ENCODE measurements at places on chromosomes 3 and 15.

DNA sequence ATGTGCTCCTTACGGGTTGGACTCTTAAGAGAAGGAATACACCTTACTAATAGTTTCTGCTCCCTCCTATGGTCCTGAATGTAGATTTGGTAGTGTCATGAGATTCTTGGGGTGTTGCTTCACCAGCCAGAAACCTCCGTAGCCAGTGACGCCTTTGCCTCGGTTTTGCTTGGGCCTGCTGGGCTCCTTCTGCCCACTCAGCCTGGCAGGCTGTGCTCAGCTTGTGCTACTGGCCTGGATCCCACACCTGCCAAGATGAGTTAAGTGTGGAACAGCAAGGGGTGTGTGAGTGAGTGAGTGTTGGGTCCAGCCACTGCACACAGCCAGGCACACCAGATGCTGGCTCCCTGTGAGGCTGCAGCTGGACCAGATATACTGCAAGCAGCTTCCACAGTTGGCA, 560.1 kb downstream of the NLGN1 start:
- no peak for DNase-seq

GRCh38 chr15:89976246-89976600, 24.9 kb upstream of the ZNF710 start:
- no peak for DNase-seq

GRCh38 chr15:52185151-52185561, 6.0 kb downstream of the GNB5 start:
- no peak for DNase-seq

GRCh38 chr3:99186016-99186415, 284.5 kb upstream of the DCBLD2 start:
- DNase-seq: no peak

DNA sequence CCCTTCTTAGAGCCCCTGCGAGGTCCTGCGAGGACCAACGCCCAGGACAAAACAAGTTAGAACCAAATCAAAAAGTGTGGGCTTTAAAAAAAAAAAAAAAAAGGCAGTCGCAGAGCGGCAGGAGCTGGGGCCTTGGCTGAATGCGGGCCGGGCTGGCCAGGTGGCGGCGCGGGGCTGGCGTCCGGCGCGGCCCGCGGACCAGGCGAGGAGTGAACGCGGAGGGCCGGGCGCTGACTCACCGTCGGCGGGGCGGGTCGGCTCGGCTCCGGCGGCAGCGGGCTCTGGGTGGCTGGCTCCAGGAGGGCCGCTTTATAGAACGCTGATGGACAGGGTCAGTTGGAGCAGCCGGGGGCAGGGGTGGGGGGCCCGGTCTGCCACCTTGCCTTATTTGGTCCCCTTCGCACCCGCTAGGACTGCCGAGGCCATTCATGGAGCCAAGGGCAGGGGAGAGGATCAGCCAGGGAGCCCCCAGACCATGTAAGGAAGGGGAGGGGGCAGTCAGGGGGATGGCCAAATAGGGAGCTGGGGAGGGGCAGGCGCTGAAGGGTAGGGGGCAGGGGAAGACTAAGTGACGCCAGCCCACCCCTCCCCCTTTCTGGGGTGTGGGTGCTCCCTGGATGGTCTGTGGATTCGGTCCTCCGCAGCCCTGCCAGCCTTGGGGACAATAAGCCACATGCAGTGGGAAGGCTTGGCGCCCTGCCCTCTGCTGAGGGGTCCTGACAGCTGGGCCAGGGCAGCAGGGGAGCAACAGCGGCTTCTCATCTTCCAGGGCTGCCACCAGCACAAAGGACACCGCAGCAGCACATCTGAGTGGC, at the start of gene ACTC1:
ACTC1 (minus strand) TSS at position 283 of the 815 bp plus-strand sequence. CDS start 741 bp downstream, outside the sequence.
- DNase-seq: peak; percentile 52

DNA sequence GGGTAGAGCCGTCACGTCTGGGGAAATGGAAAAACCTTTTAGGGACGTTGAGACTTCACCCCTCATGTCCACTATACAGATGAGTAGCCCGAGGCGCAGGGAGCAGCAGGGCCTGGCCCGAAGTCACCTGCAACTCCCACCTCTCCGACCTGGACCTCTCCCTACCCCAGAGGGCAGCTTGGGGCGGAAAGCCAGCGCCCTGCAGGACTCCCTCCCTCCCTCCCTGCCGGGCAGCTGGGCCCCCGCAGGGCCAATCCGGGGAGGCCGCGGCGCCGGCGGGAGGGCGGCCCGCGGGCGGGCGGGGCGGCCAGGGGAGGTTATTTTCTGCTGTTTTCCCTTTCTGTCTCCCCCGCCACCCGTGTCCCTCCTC, 2.0 kb downstream of the WNT7A start:
- no peak for DNase-seq

DNA sequence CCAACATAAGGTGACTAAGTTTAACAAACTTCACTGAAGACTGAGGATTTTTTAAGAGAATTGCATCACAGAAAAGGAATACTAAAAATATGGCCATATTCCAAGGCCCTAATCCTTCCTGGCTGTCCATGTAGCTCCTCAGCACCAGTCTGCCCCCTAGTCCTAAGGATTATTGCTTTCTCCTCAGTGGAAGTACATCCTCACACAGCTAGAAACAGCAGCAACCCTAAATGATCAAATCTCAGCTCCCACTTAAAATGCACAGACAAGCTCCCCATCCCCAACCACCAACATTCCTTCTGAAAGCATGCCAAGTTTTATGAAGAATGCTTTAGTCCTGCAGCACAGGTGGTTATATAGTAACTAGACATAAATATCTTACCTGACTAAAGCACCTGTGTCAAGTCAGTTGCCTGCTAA, 14.7 kb downstream of the ST3GAL6 start:
- DNase-seq: peak; percentile 80

- DNase-seq: no peak
Measured at GRCh38 chr3:134067531-134068161, 37.9 kb upstream of the SLCO2A1 start.

DNA sequence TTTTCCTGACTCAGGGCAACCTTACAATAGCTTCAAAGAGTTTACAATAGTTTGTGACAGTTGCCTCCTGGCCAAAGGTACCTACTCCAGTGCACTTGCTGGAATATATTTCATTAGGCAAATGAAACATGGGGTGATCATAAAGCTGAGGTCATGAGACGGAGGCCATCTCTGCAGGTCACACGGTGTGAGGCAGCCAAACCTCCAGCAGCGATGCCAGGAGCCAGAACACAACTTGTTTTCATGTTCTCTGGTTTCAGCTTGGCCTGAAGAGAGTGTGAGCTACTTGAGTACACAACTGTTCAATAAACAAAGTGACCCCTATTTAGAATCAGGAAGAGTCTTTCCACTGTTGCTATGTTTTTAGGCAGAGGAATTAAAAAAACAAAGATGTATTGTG, 42.7 kb upstream of the PYGO1 start:
- no peak for DNase-seq

- no peak for DNase-seq
Measured at GRCh38 chr3:112366522-112366921, 33.6 kb downstream of the CD200 start.

DNA sequence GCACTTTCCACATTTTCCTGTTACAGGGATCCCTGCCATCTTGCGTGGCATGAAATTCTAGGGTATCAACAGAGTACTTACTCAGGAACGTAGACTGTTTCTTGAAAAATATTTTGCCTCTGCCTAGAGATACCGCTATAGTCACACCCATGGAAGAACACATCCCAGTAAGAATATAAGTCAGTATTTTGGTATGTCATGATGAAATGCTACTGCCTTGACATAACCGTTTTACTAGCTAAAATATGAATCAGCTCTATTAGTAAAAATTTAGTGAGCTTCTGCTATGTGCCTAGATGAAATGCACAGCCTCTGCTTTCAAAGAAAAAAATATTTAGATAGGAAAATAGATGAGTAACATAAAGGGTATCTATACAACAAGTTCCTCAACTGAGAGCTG, 276.4 kb downstream of the TBC1D5 start:
- DNase-seq: peak; percentile 39

DNA sequence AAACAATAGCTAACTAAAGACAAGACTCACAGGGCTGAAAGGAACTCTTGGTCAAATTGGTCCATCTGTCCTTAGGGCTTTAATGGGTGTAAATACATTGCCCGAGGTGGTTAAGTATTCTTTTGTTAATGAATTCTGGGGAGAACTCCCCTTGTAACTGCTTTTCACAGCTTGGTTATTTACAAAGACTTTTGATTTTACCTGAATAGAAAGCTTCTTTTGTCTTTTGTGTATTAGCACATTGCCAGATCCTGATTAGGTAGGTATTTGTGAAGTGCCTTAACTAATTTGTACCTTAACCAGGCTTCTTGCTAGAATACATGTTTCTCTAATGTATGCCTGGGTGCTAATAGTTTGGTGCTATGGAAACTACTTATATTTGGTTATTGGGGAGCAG, 14.0 kb downstream of the CHD2 start:
- no peak for DNase-seq

DNA sequence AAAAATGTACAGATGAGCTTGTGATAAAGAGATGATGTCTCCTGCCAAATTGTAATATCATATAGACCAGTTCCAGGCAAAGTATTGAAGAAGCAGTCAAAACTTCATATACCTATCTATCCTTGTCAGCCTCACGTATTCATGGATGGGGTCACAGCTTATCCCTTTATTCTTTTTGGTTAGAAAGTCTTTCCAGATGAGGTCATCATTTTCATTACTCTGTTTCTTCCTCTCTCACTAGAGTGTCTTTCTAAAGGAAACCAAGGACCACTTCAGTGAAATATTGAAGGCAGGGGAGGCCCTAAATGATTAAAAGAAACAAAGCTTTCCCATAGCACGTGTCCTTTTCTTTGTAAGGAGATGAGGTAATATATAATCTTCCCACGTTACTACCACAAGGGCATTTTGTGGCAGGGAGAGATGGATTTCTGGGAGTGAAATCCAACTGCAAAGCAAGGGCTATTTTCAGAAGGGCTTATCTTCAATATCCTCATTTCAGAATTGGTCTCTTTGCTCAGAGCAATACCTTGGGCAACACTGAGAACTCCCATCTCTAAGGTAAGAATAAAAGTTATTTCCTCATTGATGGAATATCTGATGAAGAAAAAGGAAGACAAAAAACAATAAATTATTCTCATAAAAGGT, 260.2 kb downstream of the TIGIT start:
- no peak for DNase-seq

- peak; percentile 40 for DNase-seq
Measured at GRCh38 chr15:34721802-34722438, 32.9 kb downstream of the GJD2 start.

GRCh38 chr3:49158103-49158709, 7.9 kb downstream of the CCDC71 start:
- no peak for DNase-seq

- peak; percentile 38 for DNase-seq
Measured at GRCh38 chr3:49377483-49377882, 19.3 kb upstream of the GPX1 start.

GRCh38 chr15:35674873-35675781, 129.2 kb upstream of the DPH6 start:
- peak; percentile 77 for DNase-seq

DNA sequence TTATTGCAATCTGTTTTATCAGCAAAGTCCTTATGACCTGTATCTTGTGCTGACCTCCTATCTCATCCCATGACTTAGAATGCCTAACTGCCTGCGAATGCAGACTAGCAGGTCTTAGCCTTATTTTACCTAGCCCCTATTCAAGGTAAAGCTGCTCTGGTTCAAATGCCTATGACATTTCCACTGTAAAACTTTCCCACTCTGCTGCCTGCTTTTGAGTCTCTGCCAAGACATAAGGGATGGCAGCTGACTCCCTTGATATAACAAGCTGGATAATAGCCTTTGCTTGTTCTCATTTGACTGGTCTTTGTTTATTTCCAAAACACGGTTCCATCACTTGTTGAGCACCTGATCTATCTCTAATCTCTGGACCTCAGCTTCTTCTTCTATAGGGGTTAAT, 131.9 kb upstream of the STRIT1 start:
- no peak for DNase-seq

DNA sequence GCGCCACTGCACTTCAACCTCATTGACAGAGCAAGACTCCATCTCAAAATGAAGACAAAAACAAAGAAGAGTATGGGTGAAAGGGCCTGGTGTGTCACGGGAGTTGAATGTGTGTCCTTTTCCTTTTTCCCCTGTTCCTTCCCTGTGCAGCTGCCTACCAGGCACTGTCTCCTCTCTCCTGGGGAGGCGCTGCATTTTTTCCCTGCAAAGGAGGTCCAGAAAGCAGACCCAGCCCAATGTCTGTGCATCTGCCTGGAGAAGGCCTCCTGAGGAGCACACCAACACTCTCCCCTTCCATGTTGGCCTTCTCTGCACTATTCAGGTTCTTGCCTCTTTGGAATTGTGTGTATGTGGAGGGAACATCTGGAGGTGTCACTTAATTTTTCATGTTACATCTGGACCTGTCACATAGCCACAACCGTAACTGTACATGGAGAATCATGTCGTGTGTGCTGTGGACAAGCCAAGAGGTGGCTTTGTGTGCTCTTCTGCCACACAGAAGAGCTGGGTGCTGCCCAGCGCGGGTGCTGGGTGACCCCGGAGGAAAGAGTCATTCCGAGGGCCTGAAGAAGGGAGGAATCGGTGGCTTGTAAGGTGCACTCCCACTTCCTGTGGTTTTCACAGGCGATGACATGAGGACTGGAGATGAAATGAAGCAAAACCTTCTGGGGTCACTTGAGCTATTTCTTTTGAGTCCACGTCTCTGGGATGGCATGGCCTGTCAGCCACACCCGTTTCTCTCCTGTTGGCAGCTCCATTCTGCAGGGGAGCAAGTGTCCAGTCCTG, 46.5 kb upstream of the CGNL1 start:
- no peak for DNase-seq

DNA sequence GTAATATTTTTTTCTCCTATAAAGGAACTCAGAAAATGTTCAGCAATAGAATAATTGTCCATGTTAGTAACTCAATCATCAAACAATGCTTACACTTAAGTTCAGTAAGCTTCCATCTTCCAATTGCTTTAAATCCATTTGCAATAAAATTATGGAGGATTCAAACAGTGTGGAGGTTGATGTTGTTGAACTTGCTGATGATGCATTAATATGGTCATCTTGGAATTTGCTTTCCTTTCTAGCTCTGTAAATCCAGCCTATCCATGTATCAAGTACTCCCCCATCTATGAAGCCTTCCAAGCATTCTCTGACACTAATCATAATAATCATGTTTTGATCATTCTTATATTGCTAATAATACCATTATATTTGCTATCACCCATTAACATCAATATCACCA, 378.4 kb upstream of the CNTN3 start:
- no peak for DNase-seq

GRCh38 chr15:56765251-56765650, 31.9 kb upstream of the ZNF280D start:
- peak; percentile 80 for DNase-seq

DNA sequence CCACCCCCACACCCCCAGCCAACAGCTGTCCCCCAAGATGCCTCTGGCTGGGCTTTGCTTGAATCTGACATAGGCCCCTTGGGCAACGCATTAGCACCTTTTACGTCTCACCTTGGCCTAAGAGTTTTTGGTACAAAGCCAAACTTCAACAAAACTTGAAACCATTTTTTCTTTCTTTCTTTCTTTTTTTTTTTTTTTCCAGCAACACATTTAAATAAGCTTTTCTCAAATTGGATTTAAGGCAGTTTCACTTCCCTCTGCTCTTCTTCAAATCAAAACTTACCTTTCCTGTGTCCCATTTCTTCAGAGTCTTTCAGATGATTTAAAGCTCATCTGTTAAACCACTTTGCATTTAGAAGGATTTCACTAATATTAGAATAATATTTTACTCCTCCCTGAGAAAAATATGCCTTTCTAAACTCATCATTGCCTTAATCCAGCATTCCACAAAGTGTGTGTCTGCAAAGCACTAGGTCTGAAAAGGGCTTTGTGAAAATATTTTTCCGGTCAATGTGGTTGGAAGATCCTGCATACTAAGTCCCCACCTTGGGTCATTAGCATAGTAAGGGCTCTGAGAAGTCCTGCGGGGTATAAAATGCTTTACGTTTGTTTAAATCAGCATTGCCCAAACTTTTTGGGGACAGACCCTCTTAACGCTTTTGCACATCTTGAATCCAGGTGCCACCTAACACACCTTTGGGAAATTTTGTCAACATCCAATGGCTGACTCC, 217.0 kb downstream of the TLE3 start:
- DNase-seq: no peak
